ENCODE measurements at places on chromosomes 12 and 14.

DNA sequence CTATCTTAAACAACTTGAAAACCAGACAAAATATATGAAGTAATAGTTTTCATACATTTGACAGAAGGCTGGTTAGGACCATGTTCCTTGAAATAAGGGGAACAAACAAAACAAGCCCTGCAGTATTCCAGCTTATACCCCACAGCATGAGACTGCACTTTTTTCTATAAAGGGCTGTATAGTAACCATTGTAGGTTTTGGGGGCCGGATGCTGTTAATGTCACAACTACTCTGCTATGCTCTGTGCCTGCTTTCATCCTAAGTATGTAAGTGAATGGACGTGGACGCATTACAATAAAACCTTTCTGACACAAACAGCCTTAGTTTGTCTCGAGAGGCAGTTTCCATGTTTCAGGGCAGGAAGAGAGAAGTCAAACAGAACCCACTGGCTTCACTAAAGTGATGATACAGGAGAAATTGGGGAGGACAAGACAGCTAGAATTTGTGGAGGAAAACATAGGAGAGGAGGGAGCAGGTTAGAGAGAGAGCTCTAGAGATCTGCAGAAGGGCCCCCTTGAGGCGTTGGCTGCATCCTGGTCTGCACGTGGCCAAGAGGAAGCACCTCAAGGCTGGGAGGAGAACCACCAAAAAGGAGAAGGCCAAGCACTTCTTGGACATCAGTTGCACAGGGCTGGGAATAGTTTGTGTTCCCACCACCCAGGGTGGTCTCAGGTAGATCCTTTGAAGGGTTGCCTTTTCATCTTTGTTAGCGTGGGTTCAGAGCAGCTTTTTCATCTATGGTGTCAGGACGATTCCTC, 63.7 kb downstream of the TRAF3 start:
- DNase-seq = no peak

GRCh38 chr14:100715332-100715731, 11.4 kb upstream of the DLK1 start:
- no peak for DNase-seq

DNA sequence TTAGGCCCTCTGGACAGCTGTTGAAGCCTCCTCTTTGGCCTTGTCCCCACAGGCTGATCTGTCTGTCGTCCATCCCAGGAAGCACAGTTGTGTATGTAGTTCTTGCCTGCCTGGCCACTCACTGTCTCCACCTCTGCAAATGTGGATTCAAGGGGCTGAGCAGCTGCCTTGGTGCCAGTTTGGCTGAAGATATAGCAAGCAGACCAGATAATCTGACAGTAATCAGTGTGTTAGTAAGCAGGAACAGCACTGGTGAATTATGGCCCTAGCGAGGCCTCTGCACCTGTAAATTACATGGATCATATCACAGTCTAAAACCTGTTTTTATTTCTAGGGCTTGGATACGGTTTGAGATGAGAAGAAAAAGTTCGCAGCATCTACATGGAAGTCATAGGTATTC, 282.5 kb upstream of the NOS1 start:
- no peak for DNase-seq

- DNase-seq = peak; percentile 27
Measured at GRCh38 chr12:25089738-25090137, 105.2 kb downstream of the DNAI7 start.

GRCh38 chr12:124352839-124353238, 57.9 kb downstream of the RFLNA start:
- DNase-seq = peak; percentile 94

DNA sequence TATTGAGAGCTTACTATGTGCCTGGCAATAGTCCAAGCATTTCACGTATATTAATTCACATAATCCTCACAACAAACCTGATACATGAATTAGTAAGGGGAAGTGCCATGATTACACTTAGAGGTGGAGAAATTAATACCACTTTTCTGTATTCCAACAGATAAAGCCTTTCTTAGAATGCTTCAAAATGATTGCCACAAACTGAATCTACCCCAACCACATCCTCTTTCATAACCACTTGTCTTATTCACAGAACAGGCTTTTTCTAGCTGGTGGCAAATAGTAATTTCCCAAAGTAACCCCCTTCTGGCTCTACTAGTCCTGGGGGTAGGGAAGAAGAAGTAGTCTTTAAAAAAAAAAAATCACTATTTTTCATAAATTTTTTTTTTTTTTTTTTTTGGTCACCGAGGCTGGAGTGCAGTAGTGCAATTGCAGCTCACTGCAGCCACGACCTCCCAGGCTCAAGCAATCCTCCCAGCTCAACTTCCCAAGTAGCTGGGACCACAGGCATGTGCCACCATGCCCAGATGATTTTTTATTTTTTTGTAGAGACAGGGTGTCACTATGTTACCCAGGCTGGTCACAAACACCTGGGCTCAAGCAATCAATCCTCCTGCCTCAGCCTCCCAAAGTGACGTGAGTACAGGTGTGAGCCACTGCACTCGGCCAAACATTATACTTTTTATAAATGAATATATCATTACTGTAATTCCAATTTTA, 59.0 kb upstream of the ARID2 start:
- DNase-seq = no peak

DNA sequence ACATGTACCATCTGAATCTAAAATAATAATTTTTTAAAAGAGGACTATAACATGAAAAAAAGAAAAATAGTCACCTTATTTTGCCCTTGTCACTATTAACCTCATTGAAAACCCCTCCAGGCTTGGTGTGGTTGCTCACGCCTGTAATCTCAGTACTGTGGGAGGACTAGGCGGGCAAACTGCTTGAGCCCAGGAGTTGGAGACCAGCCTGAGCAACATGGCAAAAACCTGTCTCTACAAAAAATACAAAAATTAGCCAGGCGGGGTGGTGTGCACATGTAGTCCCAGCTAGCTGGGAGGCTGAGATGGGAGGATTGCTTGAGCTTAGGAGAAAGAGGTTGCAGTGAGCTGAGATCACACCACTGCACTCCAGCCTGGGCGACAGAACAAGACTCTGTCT, 126.3 kb upstream of the KRAS start:
- DNase-seq = no peak
